Upper lobe of left lung (tissue), 6 donors: ENCODE measurements at places on chromosomes 5 and 9. TPM values are rescaled to one million over a fixed set of nuclear protein-coding genes. Genes with fewer than 3 reads are reported as not detected.

IL4 gene
- not detected for total RNA-seq

PTGDS gene
- 173 TPM for total RNA-seq

DMRT3 gene
- total RNA-seq: not detected

FOXD4 gene
- 2.6 TPM for total RNA-seq

IL33 gene
- 10.9 TPM for total RNA-seq

GRCh38 chr9:123300554-123300953 lies 32.2 kb upstream of the STRBP start:
- no peaks in the 10 kb centered on the region for H3K27me3 ChIP-seq
- H3K27ac ChIP-seq: no peak overlapping the region
- H3K36me3 ChIP-seq: no peaks in the 10 kb centered on the region
- no peak overlapping the region for H3K4me3 ChIP-seq

- H3K4me1 ChIP-seq: no peaks in the 10 kb centered on the region
- H3K36me3 ChIP-seq: no peaks in the 10 kb centered on the region
- DNase-seq: no peak
- no peaks in the 10 kb centered on the region for H3K27me3 ChIP-seq
Observed at GRCh38 chr9:86614871-86615849, 260.9 kb upstream of the TUT7 start.

- H3K4me3 ChIP-seq: no peak overlapping the region
- no peak for DNase-seq
- no peak overlapping the region for H3K27ac ChIP-seq
- H3K36me3 ChIP-seq: no peaks in the 10 kb centered on the region
- peaks cover 14% of the 10 kb centered on the region for H3K4me1 ChIP-seq
Observed at GRCh38 chr9:27433631-27434325, 90.3 kb upstream of the IFNK start.

- H3K4me1 ChIP-seq: no peaks in the 10 kb centered on the region
- H3K27me3 ChIP-seq: no peaks in the 10 kb centered on the region
- no peak for DNase-seq
- H3K36me3 ChIP-seq: no peaks in the 10 kb centered on the region
Observed at GRCh38 chr5:13955896-13956295, 11.4 kb upstream of the DNAH5 start.

DNA sequence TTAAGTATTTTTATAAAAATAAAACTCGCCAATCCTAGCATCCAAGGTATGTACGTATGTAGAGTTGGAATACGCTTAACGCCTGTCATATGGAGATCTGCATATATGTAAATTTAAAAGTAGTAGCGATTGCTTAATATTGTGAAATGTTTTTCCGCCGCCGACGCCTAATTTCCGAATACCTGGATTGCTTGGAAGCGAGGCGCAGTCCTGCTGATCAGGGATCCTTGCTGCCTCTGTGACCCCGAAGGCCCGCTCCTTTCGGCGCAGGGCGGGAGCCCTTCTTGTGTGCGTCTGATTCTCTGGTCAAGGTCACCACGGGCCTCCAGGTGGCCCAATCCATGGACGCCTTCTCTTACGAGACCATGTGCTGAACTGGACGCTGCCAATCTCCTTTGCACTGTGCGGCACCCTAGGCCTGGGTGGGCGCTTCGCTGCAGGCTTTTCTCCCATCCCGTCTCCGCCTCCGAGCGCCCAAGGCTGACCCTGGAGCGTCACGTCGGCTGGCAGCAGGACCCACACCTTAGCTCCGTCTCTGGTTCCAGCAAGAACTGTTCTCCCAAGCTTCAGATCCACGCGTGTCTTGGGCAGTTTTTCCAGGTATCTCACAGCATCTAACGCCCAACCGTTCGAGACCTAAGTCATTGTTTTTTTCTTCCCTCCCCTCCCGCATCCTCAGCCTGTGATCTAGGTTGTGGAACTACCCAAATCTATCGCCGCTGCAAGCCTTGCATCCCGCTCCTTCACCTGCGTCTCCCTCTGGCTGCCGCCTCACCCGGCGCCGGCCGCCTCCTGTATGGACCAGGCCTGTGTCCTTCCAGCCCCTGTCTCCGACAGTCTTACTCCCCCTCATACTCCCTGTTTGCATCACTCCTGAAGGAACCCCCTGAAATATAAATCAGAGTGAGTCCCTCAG lies 3.6 kb upstream of the TRIM41 start:
- no peaks in the 10 kb centered on the region for H3K27me3 ChIP-seq
- no peaks in the 10 kb centered on the region for H3K36me3 ChIP-seq
- H3K4me1 ChIP-seq: peaks cover 30% of the 10 kb centered on the region
- H3K27ac ChIP-seq: no peak overlapping the region
- no peak for DNase-seq

- peaks cover 5% of the 10 kb centered on the region for H3K27me3 ChIP-seq
- no peak overlapping the region for H3K27ac ChIP-seq
- peaks cover 32% of the 10 kb centered on the region for H3K4me1 ChIP-seq
- no peaks in the 10 kb centered on the region for H3K36me3 ChIP-seq
- peak; percentile 82 for DNase-seq
Observed at GRCh38 chr5:37834542-37835379, 5.1 kb downstream of the GDNF start.

DNA sequence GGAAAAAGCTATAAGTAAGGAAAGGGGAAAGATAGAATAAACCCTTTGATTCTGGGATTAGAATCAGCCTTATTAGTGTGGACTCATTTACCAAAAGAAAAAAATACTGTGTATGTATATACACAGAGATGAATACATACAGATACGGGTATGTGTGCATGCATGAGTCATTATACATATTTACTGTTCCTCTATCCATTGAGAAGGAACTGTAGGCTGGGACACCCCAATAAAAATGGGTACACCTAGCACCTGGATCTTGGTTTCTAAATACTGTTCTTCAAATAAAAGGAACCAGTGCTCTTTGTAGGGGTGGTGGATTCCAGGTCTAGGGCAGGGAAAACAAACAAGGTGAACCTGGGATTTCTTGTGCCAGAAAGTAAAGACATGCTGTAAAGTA lies 48.3 kb downstream of the WHRN start:
- H3K4me1 ChIP-seq: no peaks in the 10 kb centered on the region
- no peak for DNase-seq
- H3K4me3 ChIP-seq: no peak overlapping the region
- H3K27me3 ChIP-seq: no peaks in the 10 kb centered on the region

DNA sequence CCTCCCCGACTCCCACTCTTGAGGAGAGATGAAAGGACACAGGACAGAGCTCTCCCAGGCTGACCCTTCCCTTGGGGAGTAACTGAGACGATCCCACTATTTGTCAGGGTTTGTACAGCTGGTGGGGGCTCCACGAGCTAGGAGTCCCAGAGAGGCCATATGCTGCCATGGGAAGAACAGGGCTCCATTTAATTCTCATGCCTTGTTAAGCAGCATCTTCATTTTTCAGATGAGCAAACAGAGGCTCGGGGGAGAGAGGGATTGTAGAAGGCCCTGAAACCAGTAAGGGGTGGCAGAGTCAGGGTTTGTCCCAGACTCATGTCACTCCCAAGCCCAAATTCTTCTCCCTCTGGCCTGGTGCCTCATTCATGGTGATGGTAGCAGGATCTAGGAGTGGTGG lies 176.4 kb downstream of the NSG2 start:
- no peaks in the 10 kb centered on the region for H3K36me3 ChIP-seq
- H3K4me1 ChIP-seq: no peaks in the 10 kb centered on the region

- H3K4me1 ChIP-seq: peaks cover 38% of the 10 kb centered on the region
- H3K4me3 ChIP-seq: no peak overlapping the region
- peaks cover 89% of the 10 kb centered on the region for H3K27me3 ChIP-seq
- no peaks in the 10 kb centered on the region for H3K36me3 ChIP-seq
- no peak for DNase-seq
- H3K27ac ChIP-seq: no peak overlapping the region
Observed at GRCh38 chr9:93949694-93950449, 5.3 kb downstream of the BARX1 start.

DNA sequence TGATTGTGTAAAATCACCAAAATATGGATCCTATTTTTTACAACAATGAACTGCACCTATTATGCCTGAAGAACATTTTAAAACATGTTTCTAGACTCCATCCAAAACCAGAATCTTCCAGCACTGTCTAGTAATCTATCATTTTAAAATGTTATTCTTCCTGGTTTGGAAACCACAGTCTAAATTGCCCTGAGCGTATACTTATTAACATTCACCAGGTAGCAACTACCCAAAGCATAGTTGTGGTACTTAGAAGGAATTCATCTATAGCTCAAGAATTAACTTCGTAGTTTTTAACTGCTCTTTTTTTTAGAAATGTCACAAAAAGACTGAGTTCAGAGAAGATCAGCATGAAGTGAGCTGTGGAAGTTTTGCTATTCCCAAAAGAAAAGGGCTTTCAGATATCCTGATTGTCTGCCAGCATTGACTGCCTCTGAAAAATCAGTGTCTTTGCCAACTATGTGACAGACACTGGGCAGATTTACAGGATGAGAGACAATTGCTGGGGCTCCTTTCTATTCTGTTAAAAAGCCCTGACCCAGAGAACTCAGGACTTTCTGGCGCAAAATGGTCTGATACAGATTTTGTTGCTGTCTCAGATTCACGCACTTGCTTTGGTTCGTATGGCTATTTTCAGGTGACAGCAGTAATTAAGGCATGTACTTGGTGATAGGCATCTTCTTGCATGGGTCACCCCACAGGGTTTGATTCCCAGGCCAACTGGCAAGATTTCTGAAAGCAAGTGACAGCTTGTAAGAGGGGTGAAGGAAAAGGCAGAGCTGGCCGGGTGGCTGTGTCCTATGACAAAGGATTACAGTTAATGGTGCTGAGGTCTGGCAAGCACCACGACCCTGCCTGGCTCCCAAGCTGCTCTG lies 152.5 kb upstream of the RAI14 start:
- no peaks in the 10 kb centered on the region for H3K27me3 ChIP-seq
- no peak overlapping the region for H3K4me3 ChIP-seq
- DNase-seq: no peak

- H3K4me1 ChIP-seq: no peaks in the 10 kb centered on the region
- DNase-seq: peak; percentile 40
- no peaks in the 10 kb centered on the region for H3K27me3 ChIP-seq
- H3K27ac ChIP-seq: no peak overlapping the region
- H3K4me3 ChIP-seq: no peak overlapping the region
- H3K36me3 ChIP-seq: no peaks in the 10 kb centered on the region
Observed at GRCh38 chr5:152505442-152506042, 100.5 kb upstream of the NMUR2 start.

DNA sequence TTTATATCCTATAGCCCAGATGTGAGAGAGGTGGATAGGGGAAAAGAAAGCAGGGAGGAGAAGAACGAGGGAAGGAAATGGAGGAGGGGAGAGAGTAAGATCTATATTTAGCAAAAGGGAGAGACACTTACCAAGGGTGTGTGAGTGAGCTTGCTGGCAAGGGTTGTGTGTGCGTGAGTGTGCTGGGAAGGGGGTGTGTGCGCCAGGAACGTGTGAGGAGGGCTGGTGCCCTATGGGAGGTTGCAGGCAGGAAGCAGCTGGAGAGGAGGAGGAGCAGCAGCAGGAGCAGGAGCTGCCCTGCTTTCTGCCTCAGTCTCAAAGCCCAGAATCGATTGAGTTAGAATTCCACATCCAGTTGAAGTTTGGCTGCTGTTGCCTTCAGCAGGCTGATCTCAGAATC lies 148.3 kb upstream of the RUSC2 start:
- H3K4me1 ChIP-seq: peaks cover 29% of the 10 kb centered on the region
- peak overlapping the region; percentile 30 for H3K27ac ChIP-seq
- DNase-seq: peak; percentile 75
- H3K27me3 ChIP-seq: no peaks in the 10 kb centered on the region
- H3K36me3 ChIP-seq: no peaks in the 10 kb centered on the region

DNA sequence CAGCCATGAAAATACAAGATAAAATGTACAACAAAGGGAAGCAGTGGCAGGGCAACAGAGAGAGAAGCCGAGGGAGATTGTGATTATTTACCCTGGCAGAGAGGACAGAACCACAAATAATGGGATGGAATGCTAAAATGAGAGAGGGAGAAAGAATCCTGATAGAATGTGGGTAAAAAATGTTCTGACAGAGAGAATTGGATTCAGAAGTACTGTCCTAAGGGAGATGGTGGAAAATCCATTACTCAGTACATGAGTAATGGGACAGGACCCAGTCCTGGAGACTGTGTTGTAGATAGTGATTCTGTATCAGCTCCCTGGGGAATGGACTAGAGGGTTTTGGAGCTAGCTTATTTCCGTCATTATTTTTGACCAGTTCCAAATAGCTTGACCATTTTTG lies 831.5 kb downstream of the MAT2B start:
- H3K4me1 ChIP-seq: no peaks in the 10 kb centered on the region
- DNase-seq: no peak
- no peaks in the 10 kb centered on the region for H3K36me3 ChIP-seq
- no peak overlapping the region for H3K4me3 ChIP-seq

- H3K27me3 ChIP-seq: no peaks in the 10 kb centered on the region
- no peak for DNase-seq
- H3K4me3 ChIP-seq: no peak overlapping the region
Observed at GRCh38 chr9:92934321-92934720, 13.0 kb upstream of the FGD3 start.

GRCh38 chr9:132743931-132744479 lies 73.7 kb downstream of the GTF3C4 start:
- no peaks in the 10 kb centered on the region for H3K27me3 ChIP-seq
- no peaks in the 10 kb centered on the region for H3K36me3 ChIP-seq
- no peaks in the 10 kb centered on the region for H3K4me1 ChIP-seq
- H3K27ac ChIP-seq: no peak overlapping the region
- DNase-seq: no peak

DNA sequence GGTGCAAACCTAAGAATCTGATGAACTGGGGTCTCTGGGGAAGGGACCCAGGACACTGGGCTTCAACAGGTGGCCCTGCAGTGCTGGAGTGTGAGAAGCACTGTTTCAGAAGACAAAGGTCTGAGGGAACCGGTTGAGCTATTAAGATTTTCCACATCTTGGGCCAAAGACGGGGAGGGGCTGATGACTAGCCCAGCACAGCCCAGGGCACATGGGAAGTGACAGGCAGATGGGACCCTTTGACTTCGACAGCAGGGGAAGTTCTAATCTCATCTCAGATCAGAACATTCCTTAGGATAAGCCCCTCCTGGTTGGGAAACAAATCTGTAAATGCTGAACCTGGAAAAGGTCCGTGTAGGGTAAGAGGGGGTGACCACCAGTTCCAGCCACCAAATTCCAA lies 67.4 kb downstream of the RAPGEF1 start:
- peaks cover 88% of the 10 kb centered on the region for H3K4me1 ChIP-seq
- H3K27ac ChIP-seq: peak overlapping the region; percentile 91
- no peaks in the 10 kb centered on the region for H3K27me3 ChIP-seq
- H3K4me3 ChIP-seq: no peak overlapping the region
- H3K36me3 ChIP-seq: no peaks in the 10 kb centered on the region

GRCh38 chr9:122372856-122373845 lies 2.3 kb downstream of the PTGS1 start:
- no peaks in the 10 kb centered on the region for H3K36me3 ChIP-seq
- no peaks in the 10 kb centered on the region for H3K27me3 ChIP-seq
- peak; percentile 56 for DNase-seq
- H3K4me3 ChIP-seq: no peak overlapping the region

DNA sequence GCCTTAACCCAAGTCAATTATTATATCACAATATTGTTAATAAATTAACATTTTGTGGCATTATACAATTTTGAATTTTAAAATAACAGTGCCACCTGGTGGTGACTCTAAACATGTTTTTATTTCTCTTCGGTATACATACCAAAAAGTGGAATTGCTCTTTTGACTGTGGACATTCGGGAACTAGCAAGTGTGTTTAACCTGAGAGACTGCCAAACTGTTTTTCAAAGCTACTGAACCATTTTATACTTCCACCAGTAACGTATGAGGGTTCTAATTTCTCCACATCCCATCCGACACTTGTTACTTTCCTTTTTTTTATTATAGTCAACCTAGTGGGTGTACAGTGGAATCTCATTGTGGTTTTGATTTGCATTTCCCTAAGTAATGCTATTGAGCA lies 18.3 kb upstream of the HSDL2 start:
- no peaks in the 10 kb centered on the region for H3K36me3 ChIP-seq
- no peak overlapping the region for H3K4me3 ChIP-seq
- H3K4me1 ChIP-seq: no peaks in the 10 kb centered on the region
- DNase-seq: no peak
- H3K27ac ChIP-seq: no peak overlapping the region
- H3K27me3 ChIP-seq: no peaks in the 10 kb centered on the region
